ENCODE measurements at places on chromosomes 16 and 17.

DNA sequence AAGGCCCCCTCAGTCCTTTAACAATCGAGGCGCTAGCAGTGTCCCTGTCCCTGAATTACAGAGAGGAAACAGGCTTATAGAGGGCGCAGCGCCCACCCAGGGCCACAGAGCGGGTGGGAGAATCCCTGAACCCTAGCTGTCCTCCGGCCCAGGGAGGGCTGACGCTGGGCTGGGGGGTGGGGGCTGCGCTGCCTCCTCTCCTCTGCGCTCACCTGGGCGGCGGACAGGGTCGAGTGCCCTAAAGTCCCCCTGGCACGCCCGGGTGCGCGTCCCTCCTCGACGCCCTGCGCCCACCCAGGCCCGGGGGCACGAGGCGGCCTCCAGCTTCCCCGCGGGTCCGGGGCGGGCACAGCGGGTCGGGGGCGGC lies 200.4 kb upstream of the N4BP1 start:
- DNase-seq = no peak

GRCh38 chr17:19006698-19007097 lies 2.1 kb upstream of the FAM83G start:
- DNase-seq = no peak

DNA sequence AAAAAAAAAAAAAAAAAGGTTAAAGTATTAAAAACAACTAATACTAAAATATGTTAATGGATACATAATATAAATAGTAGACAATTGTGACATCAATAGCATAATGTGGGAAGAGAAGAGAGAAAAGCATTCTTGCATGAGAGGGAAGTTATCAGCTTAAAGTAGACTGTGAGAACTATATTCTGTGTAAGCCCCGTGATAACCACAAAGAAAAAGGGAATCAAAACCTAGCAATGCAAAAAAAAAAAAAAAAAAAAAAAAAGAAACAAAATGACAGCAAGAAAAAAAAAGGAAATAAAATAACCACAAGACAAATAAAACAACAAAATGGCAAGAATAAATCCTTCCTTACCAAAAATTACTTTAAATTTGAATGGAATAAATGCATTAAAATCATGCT lies 39.8 kb upstream of the MYLK3 start:
- peak; percentile 68 for DNase-seq

DNA sequence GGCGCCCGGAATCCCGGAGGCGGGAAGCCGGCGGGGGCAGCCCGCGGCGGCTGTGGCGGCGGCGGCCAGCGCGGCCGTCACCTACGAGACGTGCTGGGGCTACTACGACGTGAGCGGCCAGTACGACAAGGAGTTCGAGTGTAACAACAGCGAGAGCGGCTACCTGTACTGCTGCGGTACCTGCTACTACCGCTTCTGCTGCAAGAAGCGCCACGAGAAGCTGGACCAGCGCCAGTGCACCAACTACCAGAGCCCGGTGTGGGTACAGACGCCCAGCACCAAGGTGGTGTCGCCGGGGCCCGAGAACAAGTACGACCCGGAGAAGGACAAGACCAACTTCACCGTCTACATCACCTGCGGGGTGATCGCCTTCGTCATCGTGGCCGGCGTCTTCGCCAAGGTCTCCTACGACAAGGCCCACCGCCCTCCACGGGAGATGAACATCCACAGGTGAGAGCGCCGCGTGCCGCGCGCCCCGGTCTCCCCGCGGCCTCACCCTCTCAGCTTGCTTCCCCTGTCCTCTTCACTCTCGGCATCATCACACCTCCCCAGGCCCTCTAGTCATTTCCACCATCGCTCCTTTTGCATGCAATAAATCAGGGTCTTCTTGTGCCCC lies 706 bp downstream of the SHISA6 start:
- DNase-seq = no peak

GRCh38 chr16:29743827-29744531 lies 1.8 kb downstream of the C16orf54 start:
- DNase-seq = no peak

- no peak for DNase-seq
Measured at GRCh38 chr17:18309202-18309601, 5.6 kb downstream of the TOP3A start.

GRCh38 chr16:66479661-66480264 lies 52.7 kb downstream of the BEAN1 start:
- no peak for DNase-seq

DNA sequence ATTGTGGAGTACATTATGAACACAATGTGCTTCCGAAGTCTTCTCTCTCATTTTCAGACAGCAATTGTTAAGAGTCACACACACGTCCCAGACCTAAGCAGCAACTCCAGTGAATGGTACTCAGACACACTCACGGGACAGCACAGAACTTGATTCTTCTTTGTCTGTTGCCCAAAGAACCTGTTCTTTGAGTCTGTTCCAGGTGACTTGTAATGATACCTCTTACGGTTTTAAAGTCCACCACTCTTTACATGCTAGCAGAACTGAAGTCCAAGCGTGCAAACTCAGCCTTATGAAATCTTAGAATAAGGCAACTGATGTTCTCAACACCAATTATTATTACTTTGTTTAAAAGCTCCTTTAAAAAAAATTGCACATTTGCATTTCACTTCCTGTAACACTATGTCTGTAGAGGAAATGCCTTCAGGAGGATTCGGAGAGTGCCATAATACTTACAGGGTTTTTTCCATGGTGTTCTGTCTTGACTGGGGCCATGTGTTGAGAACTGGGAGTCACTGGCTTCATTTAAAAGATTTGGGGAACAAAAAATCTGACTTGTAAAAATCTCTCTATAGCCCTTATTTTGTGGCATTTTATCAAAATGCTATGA lies 48.1 kb downstream of the MARF1 start:
- no peak for DNase-seq

- no peak for DNase-seq
Measured at GRCh38 chr17:6761779-6762178, 5.9 kb downstream of the XAF1 start.

DNA sequence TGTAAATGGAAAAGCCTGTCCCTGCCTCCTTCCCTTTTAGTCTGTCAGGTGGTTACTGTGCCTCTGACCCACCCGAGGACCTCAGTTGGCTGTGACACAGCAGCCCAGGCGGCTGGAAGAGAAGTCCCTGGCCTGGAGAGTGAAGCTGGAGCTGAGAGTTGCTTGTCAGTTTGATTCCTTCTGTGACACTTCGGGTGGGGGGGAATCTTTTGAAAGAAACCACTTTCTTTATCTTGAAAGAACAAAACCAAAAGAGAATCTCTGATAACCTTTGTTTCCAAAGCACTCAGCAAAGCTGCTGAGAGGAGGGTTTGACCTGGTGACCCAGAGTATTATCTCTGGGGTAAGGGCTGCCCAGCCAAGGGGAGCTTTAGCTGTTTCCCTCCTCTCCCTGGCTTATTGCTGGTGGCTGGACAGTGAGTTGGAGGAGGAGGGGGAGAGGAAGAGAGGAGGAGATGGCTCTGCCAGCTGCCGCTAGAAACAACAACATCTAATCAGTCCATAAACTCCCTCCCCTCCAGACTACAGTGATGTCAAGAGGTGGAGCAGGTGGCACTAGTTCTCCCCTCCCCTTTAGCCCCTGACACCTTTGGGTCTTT lies 34.0 kb downstream of the YPEL2 start:
- DNase-seq = peak; percentile 48

- no peak for DNase-seq
Measured at GRCh38 chr16:88982286-88983084, 5.5 kb upstream of the CBFA2T3 start.

GRCh38 chr16:74372369-74372768 lies 3.7 kb upstream of the NPIPB15 start:
- DNase-seq = no peak

DNA sequence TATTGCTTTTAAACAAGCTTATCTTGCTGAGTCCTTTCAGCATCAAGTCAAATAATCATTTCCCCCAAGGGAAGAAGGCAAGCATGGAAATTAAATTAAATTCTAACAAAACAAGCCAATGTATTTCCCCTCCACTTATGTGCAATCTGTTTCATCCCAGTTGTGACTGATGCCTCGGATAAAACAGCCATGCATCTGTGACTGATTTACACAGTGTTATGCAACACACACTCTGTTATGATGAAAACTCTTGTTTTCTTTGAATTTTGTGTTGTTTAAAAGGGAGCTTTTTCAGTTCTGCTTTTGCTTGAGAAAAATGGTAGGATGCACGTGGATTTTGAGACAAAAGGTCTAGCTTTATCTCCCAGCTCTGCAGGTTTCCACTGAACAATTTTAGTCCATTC lies 32.6 kb downstream of the TMEM100 start:
- DNase-seq = peak; percentile 21

- no peak for DNase-seq
Measured at GRCh38 chr17:12958786-12959185, 59.0 kb downstream of the ELAC2 start.

DNA sequence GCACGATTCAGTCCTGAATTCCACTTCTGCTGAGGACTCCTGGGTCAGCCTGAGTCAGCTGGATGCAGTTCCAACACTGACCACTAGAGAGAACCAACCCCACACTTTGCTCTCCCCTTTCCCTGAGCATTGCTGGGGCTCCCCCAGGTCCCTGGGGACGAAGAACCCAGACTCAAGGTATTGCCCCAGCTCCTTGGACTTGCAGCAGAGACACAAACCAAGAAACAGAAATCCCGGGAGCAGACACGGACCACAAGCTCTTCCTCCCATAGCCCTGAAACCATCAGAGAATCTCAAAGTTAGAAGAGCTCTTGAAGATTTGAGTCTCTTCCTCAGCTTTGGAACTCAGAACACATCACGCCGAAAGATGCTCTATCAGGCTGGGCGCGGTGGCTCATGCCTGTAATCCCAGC lies 678 bp upstream of the GH1 start:
- peak; percentile 90 for DNase-seq
